ENCODE measurements at places on chromosomes 4 and X.

- peak; percentile 35 for DNase-seq
Observed at GRCh38 chr4:80202741-80203553, 5.6 kb downstream of the PRDM8 start.

- DNase-seq: peak; percentile 28
Observed at GRCh38 chr4:101114936-101115372, 232.4 kb downstream of the PPP3CA start.

DNA sequence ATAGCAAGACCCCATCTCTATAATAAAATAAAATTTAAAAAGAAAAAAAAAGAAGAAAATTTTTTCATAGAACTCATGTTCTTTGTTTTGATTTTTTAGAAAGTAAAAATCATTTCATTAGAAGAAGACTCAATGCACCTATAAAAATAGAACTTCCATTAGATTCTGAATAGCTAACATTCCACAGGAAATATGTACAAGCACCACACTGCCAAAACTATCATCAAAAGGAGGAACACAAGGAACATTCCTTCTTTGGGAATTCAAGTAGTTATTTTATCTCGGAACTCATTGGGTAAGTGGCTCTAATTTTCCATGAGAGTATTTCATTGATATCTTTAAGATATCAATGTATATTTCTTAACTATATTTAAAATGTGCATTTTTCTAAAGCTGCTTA lies 157.6 kb downstream of the CAMK2D start:
- peak; percentile 54 for DNase-seq

- DNase-seq: peak; percentile 64
Observed at GRCh38 chrX:50813843-50814661, at the start of gene SHROOM4. Gene SHROOM4, minus strand, starts transcription at chrX:50814194. Its CDS starts 176 bp downstream, at chrX:50814018.

GRCh38 chr4:109327641-109328040 lies 25.2 kb upstream of the COL25A1 start:
- DNase-seq: no peak
